Cardiac muscle cell (in vitro differentiated cells and primary cell): ENCODE measurements at places on chromosomes 4 and X. TPM values are rescaled to one million over a fixed set of nuclear protein-coding genes. Genes with fewer than 3 reads are reported as not detected.

DNA sequence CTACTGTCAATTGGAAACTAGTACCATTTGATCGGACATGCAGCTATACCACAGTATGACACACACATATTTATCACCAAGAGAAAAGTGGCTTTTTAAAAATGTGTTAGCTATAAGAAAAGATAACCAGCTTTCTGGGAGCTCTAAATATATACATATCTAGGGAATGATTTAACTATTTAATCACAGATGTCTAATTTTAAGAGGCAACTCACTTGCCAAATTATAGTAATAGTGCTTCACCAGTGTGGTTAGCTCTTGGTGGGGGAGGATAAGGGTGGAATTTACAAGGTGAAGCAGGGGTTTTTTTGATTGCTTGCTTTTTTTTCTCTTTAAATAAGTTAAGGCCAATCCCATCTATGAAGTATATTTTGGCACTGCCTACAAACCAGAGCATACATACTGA, 547.7 kb upstream of the DIPK2B start:
- no peak overlapping the region for H3K4me3 ChIP-seq
- no peaks in the 10 kb centered on the region for H3K27me3 ChIP-seq
- no peaks in the 10 kb centered on the region for H3K36me3 ChIP-seq

- H3K36me3 ChIP-seq, result peaks cover 3% of the 10 kb centered on the region
- H3K27ac ChIP-seq, result no peak overlapping the region
- no peaks in the 10 kb centered on the region for H3K27me3 ChIP-seq
- DNase-seq, result no peak
Observed at GRCh38 chr4:147548256-147548655, 67.4 kb downstream of the EDNRA start.

DNA sequence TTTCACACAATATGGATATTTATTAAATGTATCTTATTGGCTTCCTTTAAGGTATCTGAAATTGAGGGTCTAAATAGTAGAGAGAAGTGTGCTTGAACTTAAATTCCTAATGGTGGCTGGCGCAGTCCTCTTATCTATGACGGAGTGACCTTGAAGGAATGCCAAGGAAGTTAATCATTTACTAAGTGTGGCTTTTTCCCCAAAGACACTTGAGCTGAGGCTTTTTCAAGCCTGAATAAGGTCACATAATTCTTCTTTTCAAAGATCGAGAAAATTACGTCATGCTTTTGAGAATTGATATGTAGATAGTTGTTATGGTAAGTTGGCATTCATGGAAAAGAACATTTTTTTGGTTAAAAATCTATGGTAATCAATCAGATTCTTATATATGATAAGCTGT, 11.7 kb upstream of the PRPS2 start:
- DNase-seq, result peak; percentile 38
- H3K27me3 ChIP-seq, result no peaks in the 10 kb centered on the region

COL4A5 gene
- 228 and 299 TPM in 2 replicates for total RNA-seq

- H3K4me1 ChIP-seq, result no peaks in the 10 kb centered on the region
- DNase-seq, result no peak
- no peaks in the 10 kb centered on the region for H3K36me3 ChIP-seq
- H3K4me3 ChIP-seq, result no peak overlapping the region
- H3K27me3 ChIP-seq, result no peaks in the 10 kb centered on the region
Observed at GRCh38 chrX:111260451-111260850, 9.8 kb downstream of the CAPN6 start.

HSFX1 gene
- 4.0 and 5.2 TPM in 2 replicates for total RNA-seq

DNA sequence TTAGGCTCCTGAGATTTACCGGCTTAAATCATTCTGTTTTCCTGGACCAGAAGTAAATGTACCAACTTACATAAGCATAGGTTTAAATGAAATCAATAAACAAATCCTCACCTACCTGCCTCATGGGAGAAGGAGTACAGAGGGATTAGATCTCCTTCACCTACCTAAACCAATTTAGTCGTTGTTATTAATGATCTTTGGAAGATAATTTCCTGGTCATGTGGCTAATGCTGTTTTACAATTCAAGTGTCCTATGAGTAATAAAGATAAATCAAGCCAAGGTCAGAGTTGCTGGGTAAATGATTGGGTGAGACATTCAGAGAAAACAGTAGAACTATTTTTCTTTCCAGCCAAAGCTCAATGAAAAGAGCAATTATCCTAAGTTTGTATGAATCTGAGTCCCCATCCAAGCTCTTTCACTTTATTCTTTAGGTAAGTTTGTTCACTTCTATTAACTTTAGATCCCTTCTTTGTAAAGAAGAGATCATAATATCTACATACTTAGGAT, 423.0 kb upstream of the FAM241A start:
- H3K4me3 ChIP-seq, result no peak overlapping the region
- peaks cover 3% of the 10 kb centered on the region for H3K27me3 ChIP-seq
- no peak for DNase-seq
- no peaks in the 10 kb centered on the region for H3K36me3 ChIP-seq
- H3K27ac ChIP-seq, result no peak overlapping the region

GRCh38 chrX:15749642-15750610, 11.9 kb downstream of the CA5B start:
- H3K27ac ChIP-seq, result no peak overlapping the region
- H3K4me3 ChIP-seq, result no peak overlapping the region
- DNase-seq, result no peak
- no peaks in the 10 kb centered on the region for H3K27me3 ChIP-seq

DNA sequence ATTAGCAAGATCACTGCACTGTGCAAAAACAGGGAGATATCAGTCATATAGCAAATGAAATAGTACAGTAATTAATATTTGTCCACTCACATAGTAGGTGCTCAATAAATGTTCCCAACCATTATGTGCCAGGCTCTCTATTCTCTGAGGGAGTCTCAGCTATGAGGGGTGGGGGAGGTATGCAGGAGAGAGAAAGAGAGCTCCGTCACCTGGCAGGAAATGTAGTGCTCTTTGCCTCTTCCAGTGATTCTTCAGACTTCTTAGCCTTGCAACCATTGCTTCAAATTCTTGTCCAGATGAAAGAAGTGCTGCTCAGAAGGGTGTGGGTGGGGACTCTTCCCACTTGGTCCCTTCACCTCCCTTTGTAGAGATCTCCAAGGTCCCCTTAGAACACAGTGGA, 84.5 kb upstream of the SPRY1 start:
- H3K36me3 ChIP-seq, result no peaks in the 10 kb centered on the region
- no peak overlapping the region for H3K27ac ChIP-seq
- H3K4me3 ChIP-seq, result no peak overlapping the region
- no peaks in the 10 kb centered on the region for H3K27me3 ChIP-seq
- H3K4me1 ChIP-seq, result no peaks in the 10 kb centered on the region

GRCh38 chr4:177204126-177204525, 105.5 kb upstream of the NEIL3 start:
- H3K4me1 ChIP-seq, result no peaks in the 10 kb centered on the region
- no peaks in the 10 kb centered on the region for H3K27me3 ChIP-seq
- no peaks in the 10 kb centered on the region for H3K36me3 ChIP-seq
- H3K27ac ChIP-seq, result no peak overlapping the region
- no peak overlapping the region for H3K4me3 ChIP-seq

DNA sequence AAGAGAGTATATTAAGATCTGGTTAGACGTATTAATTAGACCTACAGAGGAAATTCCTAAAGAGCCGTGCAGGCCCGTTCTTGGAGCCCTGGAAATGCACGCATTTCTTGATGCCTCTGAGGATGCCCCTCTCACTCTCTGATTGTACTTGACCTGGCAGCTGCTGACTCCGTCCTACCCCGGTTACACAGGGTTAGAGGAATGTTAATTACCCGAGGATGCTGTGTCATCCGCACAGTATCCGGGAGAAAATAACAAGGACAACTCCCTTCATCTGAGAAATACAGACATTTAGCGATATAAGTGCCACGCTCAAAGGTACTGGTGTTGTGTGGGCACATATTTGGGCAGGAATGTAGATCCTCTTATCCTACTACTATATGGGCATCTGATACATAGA, 404.6 kb upstream of the FAT1 start:
- no peaks in the 10 kb centered on the region for H3K36me3 ChIP-seq
- no peak overlapping the region for H3K4me3 ChIP-seq
- no peaks in the 10 kb centered on the region for H3K4me1 ChIP-seq
- H3K27ac ChIP-seq, result no peak overlapping the region

- no peaks in the 10 kb centered on the region for H3K27me3 ChIP-seq
- no peaks in the 10 kb centered on the region for H3K4me1 ChIP-seq
- no peak overlapping the region for H3K4me3 ChIP-seq
- no peaks in the 10 kb centered on the region for H3K36me3 ChIP-seq
Observed at GRCh38 chrX:75786290-75786689, 1.2 kb upstream of the MAGEE2 start.

MAOB gene
- 0.67 and 1.2 TPM in 2 replicates for total RNA-seq

EPHA5 gene
- 0.15 and 0.21 TPM in 2 replicates for total RNA-seq

FMR1NB gene
- total RNA-seq, result not detected in 2 replicates

STARD8 gene
- 1.9 TPM in 2 replicates for total RNA-seq

- H3K27ac ChIP-seq, result no peak overlapping the region
- H3K36me3 ChIP-seq, result no peaks in the 10 kb centered on the region
- H3K27me3 ChIP-seq, result no peaks in the 10 kb centered on the region
- no peaks in the 10 kb centered on the region for H3K4me1 ChIP-seq
- DNase-seq, result no peak
Observed at GRCh38 chrX:19628011-19628575, 112.8 kb upstream of the MAP3K15 start.

- DNase-seq, result no peak
- H3K36me3 ChIP-seq, result no peaks in the 10 kb centered on the region
- no peaks in the 10 kb centered on the region for H3K27me3 ChIP-seq
- H3K27ac ChIP-seq, result no peak overlapping the region
- H3K4me3 ChIP-seq, result no peak overlapping the region
Observed at GRCh38 chr4:90844241-90844640, 717.0 kb downstream of the CCSER1 start.

GRCh38 chr4:85522836-85523235, 47.9 kb downstream of the ARHGAP24 start:
- no peak overlapping the region for H3K27ac ChIP-seq
- H3K27me3 ChIP-seq, result no peaks in the 10 kb centered on the region
- no peaks in the 10 kb centered on the region for H3K36me3 ChIP-seq
- H3K4me3 ChIP-seq, result no peak overlapping the region
- DNase-seq, result peak; percentile 39
- H3K4me1 ChIP-seq, result peaks cover 2% of the 10 kb centered on the region

- H3K4me3 ChIP-seq, result no peak overlapping the region
- no peak overlapping the region for H3K27ac ChIP-seq
- no peaks in the 10 kb centered on the region for H3K4me1 ChIP-seq
- H3K36me3 ChIP-seq, result no peaks in the 10 kb centered on the region
- DNase-seq, result peak; percentile 16
- H3K27me3 ChIP-seq, result no peaks in the 10 kb centered on the region
Observed at GRCh38 chrX:46757593-46757992, 1.3 kb downstream of the SLC9A7 start.

- no peak overlapping the region for H3K4me3 ChIP-seq
- no peak for DNase-seq
- no peaks in the 10 kb centered on the region for H3K36me3 ChIP-seq
- H3K4me1 ChIP-seq, result peaks cover 11% of the 10 kb centered on the region
Observed at GRCh38 chr4:13327991-13328390, 156.1 kb downstream of the RAB28 start.

DNA sequence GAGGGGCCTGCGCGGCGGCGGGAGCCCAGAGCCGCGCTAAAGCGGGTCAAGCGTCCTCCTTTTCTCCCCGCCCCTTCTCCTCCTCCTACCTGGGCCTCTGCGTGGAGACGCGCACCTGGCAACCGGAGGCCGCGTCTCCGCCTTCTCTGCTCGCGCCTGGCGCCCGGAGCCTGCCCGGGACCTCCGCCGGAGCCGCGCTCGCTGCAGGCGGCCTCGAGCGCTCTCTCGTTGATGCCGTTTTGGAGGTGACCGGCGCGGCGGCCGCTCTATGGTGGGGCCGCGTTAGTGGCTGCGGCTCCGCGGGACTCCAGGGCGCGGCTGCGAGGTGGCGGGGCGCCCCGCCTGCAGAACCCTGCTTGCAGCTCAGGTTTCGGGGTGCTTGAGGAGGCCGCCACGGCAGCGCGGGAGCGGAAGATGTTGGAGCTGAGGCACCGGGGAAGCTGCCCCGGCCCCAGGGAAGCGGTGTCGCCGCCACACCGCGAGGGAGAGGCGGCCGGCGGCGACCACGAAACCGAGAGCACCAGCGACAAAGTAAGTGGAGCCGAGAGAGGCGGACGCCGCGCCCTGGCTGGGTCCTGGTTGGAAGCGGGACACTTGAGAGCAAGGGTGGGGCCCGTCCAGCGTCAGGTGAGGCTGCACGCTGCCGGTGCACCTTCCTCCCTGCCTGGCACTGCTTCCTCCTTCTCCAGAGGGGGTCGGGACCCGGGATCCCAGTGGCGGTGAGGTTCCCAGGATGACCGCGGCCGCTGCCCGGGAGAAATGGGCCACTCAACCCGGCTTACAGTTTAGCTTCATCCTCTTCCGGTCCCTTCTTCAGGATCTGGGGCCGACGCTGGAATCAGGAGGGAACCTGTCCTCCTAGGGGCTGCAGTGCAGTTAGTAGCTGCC, at the start of gene CDS1:
TSS of gene CDS1 (plus strand) at position 140 of the 888 bp plus-strand sequence. CDS start at position 415, 275 bp downstream.
- H3K27ac ChIP-seq, result peak within 1 kb of the TSS; percentile 82
- H3K27me3 ChIP-seq, result peaks cover 24% of the 10 kb centered on the region
- DNase-seq, result no peak
- peak within 1 kb of the TSS; percentile 94 for H3K4me3 ChIP-seq
- H3K4me1 ChIP-seq, result peaks cover 7% of the 10 kb centered on the region
